ENCODE measurements at places on chromosomes 11 and 22.

DNA sequence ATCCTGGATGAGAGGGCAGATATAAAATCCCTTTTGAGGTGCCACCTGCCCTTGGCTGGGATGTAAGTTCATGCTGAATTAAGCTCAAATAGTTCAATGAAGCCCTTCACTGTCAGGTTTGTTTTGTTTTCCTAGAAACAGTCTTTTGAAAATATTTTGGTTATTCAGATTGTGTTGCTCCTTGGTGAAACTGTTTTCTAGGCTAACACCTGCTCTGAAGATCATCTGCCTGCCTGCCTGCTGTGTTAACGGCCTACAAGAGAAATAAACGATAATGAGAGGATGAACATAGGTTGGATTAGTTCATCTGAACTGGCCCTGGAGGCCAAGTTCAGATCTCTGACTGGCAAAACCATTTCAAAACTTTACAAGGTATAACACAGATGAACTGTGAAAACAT, 67.4 kb downstream of the ZBTB44 start:
- no peak for DNase-seq

GRCh38 chr11:43135966-43136534, 175.7 kb upstream of the API5 start:
- no peak for DNase-seq

GRCh38 chr11:61785837-61786402, 6.5 kb downstream of the TMEM258 start:
- no peak for DNase-seq

DNA sequence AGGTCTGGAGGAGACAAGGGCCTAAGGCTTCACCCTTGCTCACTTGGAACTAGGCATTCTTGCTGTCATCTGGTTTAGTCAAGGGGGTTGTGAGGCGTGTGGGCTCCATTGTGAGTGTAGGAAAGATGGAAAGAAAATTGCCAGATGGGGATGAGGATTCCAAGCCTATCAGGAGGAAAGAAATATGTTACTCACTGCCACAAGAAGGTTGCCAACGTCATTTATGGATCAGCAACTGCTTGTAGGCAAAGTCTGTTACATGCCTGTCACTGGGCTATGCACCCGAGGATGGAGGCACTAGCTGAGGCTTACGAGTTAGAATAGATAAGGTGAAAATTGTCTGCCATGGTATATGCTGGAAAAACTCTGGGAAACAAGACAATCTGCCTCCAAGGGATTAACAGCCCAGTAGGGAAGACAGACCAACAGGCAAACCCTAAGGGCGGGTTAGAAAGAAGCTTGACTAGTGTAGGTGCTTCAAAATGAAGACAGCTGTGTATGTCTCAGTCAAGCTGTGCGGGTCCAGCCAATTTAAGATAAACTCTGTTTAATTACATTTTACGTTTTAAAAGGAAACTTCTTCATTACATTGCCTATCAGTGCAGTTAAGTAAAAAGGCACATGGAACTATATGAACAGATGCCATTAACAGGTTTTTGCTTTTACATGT, 47.4 kb downstream of the SNX19 start:
- DNase-seq, result no peak

All from GF-D8 (cell line).